ENCODE measurements at places on chromosomes 2 and 18.

DNA sequence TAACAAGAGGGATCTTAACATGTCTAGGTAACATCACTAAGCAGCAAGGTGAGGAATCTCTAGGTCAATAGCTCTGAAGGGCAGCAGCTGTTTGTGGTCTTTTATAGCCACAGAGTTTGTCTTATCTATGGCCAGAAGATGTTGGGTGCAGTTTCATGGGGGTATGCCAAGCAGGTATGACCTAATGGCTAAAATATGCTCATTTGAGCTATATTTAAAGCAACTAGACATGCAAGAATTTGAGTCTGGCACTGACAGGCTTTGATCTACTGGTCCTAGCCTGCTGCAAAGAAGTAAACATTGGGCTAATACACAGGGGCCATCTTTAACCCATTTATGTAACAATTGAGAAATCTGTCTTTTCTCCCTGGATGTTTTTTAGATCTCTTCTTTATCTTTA, 13.9 kb upstream of the UGP2 start:
- no peak for DNase-seq

DNA sequence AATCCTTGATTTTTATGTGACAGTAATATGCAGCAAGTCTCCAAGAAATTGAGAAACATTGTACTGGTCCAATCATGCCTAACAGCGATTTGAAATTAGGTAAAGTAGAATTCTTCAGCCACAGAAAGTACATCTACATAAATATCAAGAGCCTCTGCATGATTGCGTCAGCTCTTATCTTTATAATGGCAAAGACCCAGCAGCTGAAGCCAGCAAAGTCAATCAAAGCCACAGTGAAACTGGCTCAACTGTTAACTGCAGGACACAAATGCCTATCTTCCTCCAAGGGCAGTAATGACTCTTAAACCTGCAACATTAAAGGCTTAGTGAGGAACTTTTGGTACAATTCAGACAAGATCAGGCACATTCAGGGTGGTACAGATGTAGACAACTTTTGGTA, 102.5 kb downstream of the BARD1 start:
- DNase-seq, result no peak

GRCh38 chr2:158179660-158180059, 78.0 kb downstream of the UPP2 start:
- no peak for DNase-seq

DNA sequence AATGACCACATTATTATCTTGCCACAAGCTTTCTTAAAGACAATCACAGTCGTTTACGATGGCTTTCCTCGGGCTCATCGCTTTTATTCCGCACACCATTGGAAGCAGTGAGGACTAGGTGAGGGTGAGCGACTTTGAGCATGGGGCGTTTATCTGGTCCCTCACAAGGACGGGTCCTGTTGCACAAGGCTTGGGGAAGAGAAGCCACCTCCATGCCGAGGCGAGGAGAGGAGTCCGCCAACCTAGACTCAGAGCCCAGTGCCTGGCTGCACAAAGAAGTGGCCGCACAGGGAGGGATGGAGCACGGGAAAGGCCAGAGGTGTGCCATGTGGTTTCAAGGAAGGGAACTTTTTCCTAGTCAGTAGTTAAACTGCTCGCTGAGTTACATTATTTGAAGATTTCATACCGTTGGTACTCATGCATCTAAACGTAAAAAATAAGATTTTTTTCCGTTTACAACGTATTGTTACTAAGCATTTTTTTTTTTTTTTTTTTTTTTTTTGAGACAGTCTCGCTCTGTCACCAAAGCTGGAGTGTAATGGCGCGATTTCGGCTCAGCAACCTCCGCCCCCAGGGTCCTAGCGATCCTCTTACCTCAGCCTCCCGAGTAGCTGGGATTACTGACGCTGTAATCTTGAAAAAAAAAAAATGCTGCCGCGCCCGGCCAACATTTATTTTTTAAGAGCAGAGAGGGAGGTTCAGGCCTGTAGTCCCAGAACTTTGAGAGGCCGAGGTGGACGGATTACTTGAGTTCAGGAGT, 849 bp upstream of the CYP27C1 start:
- DNase-seq, result no peak

DNA sequence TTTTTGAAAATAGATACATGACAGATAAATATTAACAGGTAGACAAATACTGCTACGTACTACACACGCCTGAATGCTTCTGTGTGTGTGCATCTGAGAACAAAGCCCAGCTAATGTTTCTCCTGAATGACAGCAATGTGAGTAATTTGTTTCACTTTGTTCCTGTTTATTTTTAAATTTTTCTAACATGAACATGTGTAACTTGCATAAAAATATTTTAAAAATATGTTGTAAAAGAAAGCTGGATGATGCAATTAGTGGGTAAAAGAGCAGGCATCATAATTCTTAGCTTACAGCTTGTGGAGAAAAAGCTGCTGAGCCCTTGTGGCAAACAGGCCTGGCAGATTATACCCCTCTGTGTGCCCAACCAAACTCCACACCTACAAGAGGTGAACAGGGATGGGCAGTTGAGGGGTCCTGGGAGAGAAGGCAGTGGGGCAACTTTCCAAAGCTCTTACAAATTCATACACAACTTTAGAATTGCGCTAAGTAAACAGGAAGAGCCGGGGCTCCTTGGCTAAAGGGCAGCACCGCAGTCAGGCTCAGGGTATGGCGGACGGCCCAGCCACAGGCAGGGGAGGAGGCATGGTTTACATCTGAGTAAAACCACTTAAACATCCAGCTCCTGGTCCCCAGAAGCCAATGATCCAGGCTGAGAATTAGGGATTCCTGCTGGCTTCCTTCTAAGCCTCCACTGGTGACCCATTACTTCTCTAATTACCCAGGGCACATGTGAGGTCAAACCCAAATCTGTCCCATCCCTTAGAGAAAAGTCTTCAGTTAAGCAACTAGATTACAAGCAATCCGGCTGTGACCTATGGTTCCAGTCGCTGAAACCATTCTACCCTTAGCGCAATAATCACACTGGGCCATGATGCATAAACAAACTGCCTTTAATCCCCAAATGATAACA, 14.0 kb downstream of the PXDN start:
- DNase-seq, result no peak

DNA sequence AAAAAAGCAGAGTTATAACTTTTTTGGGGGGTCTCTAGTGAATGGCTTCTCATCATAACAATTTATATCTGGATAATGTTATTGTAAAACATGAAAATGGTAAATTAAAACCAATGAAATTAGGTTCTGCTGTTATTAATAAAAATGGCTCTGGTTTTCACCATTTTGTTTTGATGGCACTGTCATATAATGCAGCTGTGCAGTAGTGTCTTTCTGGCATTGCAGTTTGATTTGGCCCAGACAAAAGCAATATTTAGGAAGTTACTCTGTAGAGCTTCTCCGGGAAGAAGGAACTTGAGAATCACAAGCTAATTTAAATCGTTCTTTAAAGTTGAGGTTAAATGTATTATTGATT, 15.1 kb upstream of the NT5C1B start:
- DNase-seq, result no peak

DNA sequence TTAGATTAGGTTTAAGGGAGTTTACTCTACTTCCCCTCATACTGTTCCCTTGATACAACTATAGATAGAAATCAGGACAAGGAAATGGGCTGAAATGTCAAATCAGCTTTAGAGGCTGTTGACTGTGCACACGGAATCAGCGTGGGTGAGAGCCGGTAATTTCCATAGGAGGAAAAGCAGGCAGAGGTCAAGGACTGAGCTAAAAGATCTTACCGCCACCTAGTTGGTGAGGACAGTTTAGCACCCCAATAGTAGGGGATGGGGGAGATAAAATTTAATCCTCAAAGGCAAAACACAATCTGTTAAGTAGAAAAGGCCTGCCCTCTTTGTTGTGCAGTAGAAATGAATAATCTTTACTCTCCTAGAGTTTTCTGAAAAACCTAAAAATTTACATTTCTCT, 1154.5 kb upstream of the CHAC2 start:
- no peak for DNase-seq

GRCh38 chr2:216545359-216545758, 46.7 kb downstream of the RPL37A start:
- no peak for DNase-seq

- no peak for DNase-seq
These were observed 83.0 kb downstream of the FAM117B start for GRCh38 chr2:202717598-202718310.

DNA sequence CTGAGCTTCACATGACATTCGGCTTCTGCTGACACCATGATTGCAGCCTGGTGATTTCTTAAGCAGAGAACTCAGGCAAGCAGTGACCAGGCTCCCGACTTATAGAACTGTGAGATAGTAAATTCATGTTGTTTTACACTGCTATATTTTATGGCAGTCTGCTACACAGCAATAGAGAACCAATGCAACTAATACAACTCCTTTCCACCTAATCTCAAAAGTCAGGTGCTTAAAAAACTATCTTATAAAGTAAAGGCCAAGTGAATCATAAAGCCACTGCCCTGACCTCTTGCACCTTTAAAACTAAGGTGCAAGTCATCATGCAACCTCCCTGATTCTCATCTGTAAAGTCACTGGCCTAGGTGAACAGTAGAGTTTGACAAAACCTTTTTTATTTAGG, 95.3 kb upstream of the GLS start:
- DNase-seq, result no peak

DNA sequence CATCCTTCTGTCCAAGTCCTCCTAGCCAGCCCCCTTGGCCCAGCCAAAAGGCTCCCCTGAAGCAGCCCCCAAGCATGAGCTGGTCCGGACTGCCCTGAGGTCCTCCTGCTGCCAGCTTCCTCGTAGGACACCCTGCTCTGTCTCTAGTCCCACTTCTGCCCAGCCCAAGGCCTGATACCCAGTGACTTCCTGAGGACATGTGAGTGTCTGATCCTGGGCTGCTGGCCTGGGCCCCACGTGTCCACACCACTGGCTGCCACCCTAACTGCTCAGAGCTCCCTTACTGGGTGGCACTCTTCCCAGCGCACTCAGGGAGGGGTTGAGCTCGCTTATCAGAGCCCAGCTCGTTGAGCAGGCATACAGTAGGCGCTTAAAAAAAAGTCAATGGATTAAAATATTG, 34.4 kb upstream of the PDIA6 start:
- DNase-seq, result no peak

- no peak for DNase-seq
These were observed 164.1 kb downstream of the PAX3 start for GRCh38 chr2:222134654-222135053.

DNA sequence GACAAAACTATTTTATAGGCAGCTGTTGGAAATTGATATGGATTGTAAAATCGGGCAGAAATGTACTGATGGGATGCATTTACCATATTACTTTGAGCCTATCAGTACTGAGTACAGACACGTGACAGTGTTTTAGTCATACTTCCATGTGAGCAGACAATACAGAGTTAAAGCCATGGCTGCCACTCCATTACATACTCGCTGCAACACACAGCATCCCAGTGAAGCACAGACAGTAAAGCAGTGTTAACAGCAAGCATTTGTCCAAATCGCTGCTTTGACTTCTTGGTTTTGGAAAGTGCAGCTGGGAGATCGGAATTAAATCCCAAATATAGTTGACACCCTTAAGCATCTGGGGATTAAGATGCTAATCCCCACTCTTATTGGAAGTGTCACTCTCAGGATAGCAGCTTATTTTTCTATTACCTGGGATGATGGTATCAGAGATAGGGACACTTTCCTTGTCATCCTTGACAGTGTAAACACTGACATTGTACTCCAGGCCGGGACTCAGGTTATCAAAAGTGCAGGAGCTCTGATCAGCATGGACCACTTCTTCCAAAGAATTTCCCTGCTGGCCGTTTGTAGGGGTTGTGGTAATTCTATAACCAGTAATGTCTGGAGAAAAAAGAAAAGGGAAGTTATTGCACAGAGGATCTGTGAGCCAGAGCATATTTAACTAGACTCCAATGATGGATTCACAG, 41.6 kb downstream of the FN1 start:
- no peak for DNase-seq

- DNase-seq, result no peak
These were observed 84.9 kb downstream of the MALT1 start for GRCh38 chr18:58756148-58756547.

DNA sequence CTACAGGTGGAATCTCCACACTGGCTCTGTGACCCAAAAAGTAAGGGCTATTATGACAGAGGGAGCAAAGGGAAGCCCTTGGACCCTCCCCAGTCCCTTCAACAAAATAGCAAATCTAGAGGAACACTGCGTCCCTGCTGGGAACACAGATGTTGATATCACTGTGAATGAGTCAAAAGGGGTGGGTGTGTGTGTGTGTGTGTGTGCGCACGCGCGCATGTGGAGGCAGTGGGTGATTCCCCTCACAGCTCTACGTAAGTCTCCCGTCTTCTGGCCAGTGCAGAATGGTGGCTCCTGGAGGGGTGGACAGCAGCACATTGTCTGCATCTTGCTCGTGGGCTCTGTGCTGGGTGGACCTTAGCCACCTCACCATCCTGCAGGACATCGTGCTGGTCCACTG, 7.8 kb upstream of the C2orf72 start:
- DNase-seq, result no peak

- no peak for DNase-seq
These were observed 129.3 kb upstream of the ACKR3 start for GRCh38 chr2:236440110-236440881.

GRCh38 chr2:46779447-46779941, 136.1 kb downstream of the MCFD2 start:
- DNase-seq, result no peak

- DNase-seq, result no peak
These were observed 56.1 kb upstream of the SLC35G4 start for GRCh38 chr18:11553098-11553940.

Data from CD4-positive, alpha-beta T cell treated with Interleukin-4 for 1 hour (primary cell).